Activated T-cell treated with anti-CD3 and anti-CD28 coated beads for 24 hours (primary cell): ENCODE measurements at places on chromosomes 7 and 10.

DNA sequence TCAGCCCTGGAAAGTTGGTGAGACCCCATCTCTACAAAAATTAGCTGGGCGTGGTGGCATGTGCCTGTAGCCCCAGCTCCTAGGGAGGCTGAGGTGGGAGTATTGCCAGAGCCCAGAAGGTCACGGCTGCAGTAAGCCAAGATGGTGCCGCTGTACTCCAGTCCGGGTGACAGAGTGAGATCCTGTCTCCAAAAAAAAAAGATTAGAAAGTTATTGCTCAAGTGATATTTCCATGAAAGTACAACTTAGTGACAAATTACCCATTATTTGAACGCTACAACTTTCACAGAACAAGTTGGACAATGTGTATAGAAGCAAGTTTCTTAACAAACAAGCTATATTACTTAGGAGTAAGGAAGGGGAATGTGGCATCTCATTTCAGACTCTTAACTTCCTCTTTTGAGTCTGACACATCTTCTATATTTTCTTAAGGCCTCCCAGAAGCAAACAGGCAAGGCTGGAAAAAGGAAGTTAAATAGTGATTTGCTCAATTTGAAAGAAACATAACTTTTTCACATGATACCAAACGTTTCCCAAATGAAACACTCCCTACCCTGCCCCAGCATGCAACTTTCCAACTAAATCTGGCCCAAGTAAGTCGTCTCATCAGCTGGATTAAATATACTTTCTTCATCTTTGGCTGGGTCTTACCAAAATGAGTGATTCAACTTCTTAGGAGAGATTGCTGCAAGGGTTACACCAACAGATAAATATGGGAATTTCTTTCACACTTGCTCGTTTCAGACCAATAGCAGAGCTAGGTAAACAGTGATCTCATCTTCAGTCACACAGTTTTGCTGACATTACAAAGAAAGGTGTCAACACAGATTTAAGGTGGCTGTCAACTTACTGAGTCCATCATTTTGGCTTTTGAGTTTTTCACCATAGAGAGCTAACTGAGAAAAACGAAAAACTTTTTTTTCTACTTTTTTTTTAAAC, 66.3 kb upstream of the KLF6 start:
- no peak for DNase-seq

- DNase-seq = no peak
These were observed 22.2 kb downstream of the LIPJ start for GRCh38 chr10:88608780-88609179.

DNA sequence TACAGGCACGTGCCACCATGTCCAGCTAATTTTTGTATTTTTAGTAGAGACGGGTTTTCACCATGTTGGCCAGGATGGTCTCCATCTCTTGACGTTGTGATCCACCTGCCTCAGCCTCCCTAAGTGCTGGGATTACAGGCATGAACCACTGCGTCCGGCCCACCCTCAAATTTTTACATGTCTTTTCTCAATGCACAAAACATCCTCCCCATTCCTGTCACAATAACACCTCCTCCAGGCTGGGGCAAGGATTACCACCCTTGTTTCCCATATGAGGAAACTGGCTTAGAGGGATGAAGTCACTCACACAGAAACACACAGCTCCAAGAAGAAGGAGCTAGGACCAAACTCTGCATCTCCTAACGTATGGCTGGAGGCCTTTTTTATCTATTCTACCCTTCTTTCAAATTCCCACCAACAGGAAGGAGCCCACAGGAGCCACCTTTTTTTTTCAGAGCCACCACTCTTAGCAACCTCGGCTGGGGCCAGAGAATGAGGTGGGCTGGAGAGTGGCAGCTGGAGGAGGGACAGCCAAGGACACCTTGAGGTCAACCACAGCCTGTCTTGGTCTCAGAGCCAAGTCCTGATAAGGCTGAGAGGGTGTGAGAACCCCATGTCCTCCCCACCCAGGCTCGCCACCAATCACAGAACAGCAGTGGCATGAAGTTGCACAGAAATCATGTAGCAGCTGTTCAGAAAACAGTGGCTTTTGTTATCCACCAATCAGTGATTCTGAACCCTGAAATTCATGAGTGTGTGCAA, 113.1 kb upstream of the PDLIM1 start:
- DNase-seq = no peak

DNA sequence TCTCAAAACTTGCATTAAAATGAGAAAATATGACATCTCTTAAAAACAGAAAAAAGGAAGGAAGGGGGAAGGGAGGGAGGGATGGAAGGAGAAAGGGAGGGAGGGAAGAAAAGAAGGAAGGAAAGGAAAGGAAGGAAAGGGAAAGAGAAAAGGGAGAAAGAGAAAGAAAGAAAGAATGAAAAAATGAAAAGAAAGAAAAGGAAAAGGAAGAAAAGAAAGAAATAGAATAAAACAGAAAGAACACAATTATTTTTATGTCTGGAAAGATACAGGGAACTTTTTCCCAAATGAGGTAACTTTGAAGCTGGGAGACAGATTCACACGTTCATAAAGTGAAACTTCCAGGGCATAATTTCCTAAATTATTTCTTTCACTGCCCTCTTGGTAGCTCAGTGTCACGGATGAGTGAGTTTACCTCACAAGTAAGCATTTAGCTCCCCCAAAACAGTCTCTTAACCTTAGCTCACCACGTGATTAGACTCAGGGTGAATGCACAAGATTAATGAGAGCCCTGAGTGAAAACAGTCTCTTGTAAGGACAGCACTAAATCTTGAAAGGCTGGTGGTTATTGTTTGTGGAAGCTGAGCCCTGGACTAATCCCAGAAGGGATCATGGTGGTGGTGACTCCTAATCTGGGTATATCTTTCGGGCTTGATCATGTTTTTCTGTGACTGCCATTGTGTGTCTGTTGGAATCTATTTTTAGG, 74.1 kb upstream of the HDAC9 start:
- DNase-seq = no peak

GRCh38 chr7:103469095-103469948, 23.3 kb upstream of the SLC26A5 start:
- no peak for DNase-seq

GRCh38 chr10:124997306-124997705, 55.4 kb downstream of the ZRANB1 start:
- DNase-seq = no peak

GRCh38 chr7:151426904-151427704, 12.8 kb downstream of the CRYGN start:
- no peak for DNase-seq

DNA sequence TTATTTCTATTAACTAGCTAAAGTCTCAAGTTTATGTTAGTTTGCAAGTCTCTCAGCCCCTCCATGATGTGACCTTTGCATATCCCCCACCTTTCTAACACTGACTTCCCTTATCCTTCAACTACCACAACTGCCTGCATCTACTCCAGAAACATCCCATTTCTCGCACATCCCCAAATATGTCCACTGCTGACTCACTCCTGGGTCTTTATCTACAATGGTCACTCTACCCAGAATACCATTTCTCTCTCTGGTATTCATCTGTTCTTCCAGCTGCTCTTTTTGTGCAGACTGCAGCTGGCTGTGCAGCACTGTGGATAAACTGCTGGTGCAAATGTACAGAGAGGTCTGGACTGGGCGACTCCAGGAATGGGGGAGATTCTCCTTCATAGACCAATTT, 32.7 kb upstream of the PRSS1 start:
- no peak for DNase-seq

DNA sequence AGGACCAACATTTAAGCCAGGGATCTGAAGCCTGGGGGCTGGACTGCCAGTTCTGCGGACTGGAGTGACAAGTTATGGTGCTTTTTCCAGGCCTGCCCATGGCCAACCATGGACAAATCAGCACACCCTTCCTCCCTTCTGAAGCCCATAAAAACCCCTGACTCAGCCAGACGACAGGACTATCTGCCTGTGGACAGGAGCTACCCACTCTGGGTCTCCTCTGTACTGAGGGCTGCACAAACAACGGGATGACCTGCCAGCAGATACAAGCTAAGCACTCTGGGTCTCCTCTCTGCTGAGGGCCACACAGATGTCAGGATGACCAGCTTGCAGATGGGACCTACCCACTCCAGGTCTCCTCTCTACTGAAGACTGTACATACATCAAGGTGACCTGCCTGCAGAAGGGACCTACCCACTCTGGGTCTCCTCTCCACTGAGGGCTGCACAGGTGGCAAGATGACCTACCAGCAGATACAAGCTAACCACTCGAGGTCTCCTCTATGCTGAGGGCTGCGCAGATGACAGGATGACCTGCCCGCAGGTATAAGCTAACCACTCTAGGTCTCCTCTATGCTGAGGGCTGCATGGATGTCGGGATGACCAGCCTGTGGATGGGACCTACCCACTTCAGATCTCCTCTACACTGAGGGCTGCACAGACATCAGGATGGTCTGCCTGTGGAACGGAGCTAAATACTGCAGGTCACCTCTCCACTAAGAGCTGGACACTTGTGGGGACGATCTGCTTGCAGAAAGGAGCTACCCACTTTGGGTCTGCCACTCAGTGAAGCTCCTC, 110.1 kb upstream of the GPR22 start:
- DNase-seq = no peak

DNA sequence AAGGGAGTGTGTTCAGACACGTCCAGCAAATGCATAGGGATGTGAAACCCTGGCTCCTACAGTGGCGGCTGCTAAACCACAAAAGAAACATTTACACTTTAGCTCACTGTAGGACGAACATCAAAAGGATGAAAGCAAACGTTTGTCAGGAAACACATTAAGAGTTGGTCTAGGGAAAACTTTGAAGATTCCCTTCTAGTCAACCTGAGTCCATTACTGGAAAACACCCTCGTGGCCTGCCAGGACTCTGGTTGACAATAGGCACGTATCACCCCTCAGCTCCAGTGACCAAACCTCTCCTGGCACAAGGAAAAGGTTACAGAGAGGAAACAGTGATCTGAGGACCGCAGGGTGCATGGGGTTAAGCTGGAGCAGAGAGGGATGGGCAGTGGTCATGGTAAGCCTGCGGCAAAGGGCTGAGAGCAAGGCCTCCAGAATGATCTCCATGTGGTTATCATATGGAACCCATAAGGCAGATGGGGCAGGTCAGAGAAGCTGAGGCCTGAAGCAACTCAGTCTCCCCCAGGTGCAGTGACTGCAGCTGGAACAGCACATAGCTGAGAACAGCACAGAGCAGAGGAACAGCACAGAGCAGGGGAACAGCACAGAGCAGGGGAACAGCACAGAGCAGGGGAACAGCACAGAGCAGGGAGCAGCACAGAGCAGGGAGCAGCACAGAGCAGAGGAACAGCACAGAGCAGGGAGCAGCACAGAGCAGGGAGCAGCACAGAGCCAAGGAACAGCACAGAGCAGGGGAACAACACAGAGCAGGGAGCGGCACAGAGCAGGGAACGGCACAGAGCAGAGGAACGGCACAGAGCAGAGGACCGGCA, 49.9 kb downstream of the CHST15 start:
- no peak for DNase-seq

DNA sequence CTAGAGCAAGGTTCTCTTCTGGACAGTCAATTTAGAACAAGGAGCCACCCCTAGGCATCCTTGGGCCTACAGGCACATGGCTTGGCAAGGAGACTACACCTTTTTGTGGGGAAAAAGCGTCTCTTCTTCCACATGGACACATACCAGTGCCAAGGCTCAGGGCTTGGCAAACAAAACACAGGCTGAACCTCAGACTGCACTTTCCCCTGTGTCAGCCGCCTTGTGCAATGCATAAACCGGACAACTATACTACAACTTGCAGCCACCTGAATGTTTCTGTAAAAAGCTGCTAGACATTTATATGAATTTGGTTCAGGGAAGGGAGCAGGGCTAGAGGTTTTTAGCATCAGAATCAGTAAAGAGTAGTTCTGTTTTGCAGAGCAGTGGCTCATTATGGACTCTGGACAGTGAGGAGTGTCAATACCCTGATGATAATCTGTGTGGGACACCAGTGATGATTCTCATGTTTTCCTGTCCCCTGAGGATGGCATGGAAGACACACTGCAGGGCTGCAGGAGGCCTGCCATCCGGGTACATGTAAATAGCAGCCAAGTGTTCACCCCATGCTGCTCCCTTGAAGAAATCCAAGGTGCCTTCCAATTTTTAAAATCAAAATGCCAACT, 118.9 kb downstream of the GATA3 start:
- no peak for DNase-seq

DNA sequence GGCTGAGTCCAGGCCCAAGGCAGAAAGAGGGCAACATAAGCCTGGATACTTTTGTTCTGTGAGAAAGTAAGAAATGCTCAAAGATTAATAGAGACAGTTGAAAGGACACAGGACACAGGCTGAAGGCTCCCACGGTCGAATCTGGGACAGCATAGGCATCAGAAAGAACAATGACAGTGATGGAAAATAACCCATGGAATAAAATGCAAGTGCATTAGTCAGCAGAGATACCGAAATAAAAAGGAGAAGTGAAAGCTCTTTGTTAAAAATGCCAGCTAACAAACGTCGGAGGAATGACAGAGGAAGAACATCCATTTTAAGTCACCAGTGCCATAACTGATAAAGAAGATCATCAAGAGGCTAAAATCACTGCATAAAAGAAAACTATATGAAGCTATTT, 19.6 kb upstream of the AGAP5 start:
- DNase-seq = no peak

DNA sequence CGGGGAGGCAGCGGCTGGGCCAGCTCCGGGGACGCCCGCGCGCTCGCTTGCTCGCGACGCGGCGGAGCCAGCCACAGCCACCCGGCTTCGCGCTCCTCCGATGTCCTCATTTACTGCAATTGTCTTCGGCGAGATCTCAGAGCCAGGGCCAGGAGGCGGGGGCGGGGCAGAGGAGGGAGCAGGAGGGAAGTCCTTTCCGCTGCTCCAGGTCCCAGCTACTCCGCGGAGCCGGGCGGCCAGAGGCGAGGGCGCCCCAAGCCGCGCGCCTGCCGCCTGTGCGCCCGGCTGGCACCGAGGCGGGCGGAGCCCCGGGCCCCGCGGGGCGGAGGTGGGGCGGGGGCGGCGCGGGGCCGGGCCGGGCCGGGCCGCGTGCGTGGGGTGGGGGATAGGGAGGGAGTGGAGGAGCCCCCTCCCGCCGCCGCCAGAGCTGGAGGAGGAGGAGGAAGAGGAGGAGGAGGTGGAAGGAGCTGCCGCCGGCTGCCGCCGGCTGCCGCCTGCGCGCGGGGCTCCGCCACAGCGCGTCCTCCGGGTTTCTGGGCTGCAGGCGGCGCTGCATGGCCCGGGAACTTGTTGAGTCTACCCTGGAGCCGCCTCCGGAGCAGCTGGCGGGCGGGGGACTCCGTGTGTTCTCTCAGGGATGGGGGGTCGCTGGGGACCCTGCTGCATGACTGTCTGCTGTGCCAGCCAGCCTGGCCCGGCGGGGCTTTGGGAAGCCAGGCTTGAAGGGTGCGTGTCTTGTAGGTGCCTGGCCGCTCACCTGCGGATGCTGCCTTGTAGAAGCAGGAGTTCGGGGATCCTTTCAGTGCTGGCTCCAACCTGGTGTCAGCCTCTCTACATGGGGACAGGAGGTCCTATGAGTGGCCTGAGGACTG, at the start of gene INSYN2A:
Gene INSYN2A, minus strand, starts transcription at position 310 of the 872 bp plus-strand sequence. CDS start 20,196 bp downstream, outside the sequence.
- DNase-seq = no peak
